Activated T-helper 1 cell treated with Interleukin-2 at 50 U/mL for 16 hours (primary cell): ENCODE measurements at places on chromosomes 5 and 9.

DNA sequence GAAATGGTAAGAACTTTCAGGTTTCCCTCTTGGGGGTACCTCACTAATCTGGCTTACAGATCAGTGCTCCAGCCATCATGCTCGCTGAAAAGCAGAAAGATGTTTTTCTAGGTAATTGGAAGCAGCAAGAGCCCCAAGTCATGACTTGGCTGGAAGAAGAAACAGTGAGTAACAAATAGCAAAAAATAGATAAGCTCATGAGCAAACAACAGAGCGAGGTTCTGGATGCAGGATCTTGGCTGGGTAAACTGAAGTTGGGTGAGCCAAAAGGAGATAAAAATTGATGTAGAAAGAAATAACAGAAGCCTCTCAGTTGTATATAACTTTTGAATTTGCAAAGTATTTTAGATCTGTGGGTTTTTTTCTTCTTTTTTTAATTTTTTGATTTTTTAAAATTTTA lies 110.1 kb downstream of the INSYN2B start:
- no peak for DNase-seq

- no peak for DNase-seq
Observed at GRCh38 chr5:6115852-6116251, 262.5 kb downstream of the MED10 start.

DNA sequence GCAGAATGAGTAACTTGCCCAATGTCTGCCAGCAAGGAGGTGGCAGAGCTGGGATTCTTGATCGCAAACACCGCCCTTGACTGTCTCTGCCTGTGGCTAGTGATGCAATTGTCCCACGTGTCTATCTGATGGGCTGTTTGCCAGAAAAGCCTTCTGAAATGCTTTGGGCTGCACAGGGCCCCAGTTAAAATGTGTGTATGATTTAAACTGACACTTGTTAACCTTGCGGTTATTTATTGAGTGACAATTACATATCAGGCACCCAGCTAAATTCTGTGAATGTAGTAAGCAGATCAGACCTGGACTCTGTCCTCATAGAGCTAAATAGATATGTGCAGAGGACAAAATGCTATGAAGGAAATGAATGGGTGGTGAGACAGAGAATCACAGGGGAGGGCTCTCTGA lies 11.6 kb upstream of the IL12B start:
- peak; percentile 25 for DNase-seq

- no peak for DNase-seq
Observed at GRCh38 chr9:89815903-89816573, 211.2 kb downstream of the GADD45G start.

DNA sequence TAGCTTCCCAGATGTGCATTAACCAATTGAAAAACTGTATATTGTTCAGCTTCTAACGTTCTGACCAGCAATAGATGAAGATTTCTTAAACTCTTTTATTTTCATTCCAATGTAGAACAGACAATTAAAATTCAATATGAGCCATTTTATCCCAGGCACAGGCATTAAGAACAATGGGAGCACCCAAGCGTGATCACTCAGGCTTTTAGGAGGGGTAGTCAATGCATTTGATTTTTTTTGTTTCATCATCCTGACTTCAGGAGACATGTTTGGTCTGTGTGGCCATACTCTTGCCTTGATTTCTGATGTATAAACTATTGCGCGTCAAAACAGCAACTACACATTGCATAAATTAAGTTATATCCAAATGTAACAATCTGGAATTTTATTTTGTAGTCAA lies 653.0 kb upstream of the RORB start:
- no peak for DNase-seq

DNA sequence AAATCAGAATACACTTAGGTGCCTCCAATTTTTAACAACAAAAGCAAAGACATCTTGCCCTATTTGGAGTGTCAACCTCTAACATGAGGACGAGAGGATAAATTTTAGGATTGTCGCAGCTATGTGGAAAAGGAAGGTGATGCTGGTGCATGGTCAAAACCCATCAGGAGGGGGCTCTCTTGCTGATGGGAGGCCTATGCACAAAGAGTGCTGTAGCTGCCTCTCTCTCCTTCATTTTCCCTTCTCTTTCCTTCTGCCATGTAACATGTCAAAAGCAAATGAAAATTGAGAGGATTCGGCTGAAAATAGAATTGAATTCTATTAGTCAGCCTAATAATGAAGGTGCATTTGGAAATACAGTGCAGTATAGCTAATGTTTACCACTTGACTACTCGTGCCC lies 578.7 kb upstream of the ZNF462 start:
- no peak for DNase-seq
